ENCODE measurements at places on chromosomes 2 and 18. TPM values are rescaled to one million over a fixed set of nuclear protein-coding genes. Genes with fewer than 3 reads are reported as not detected.
A peak's percentile ranks its signal among the peaks of the same experiment; 100 is the strongest.

Gene C1QL2
- total RNA-seq, result 0.69 TPM

Gene CDH19
- not detected for total RNA-seq

Gene MYO5B
- total RNA-seq, result 19.1 TPM

Gene CTAGE1
- total RNA-seq, result not detected

Gene FOXD4L1
- not detected for total RNA-seq

Gene ANKRD62
- total RNA-seq, result not detected

Gene PARD3B
- total RNA-seq, result 3.5 TPM

Gene TET3
- 19.9 TPM for total RNA-seq

- H3K27ac ChIP-seq, result no peak overlapping the region
- H3K27me3 ChIP-seq, result no peaks in the 10 kb centered on the region
- H3K4me1 ChIP-seq, result peaks cover 9% of the 10 kb centered on the region
- no peaks in the 10 kb centered on the region for H3K36me3 ChIP-seq
These were observed 94.6 kb downstream of the PTH2R start for GRCh38 chr2:208501206-208501605.

DNA sequence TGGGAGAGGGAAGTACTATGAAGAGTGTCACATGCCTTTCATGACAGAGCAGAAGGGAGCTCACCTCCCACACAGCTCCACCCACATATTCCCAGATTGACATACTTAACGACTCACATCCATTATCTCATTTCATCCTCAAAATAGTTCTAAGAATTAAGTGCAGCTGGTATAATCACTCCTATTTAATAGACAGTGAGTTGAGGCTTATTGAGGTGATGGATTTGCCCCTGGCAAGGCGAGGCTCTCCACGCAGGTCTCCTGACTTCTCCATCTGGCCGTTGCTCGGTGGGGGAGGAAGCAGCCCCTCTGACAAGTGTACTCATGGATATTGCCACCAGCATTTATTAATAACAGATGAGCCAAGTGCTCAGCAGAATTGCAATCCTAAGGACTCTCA is 81.4 kb downstream of the TGOLN2 start:
- no peaks in the 10 kb centered on the region for H3K36me3 ChIP-seq
- H3K4me3 ChIP-seq, result peak overlapping the region; percentile 15
- H3K27ac ChIP-seq, result peak overlapping the region; percentile 79
- H3K27me3 ChIP-seq, result no peaks in the 10 kb centered on the region
- peaks cover 82% of the 10 kb centered on the region for H3K4me1 ChIP-seq
- no peak for DNase-seq

DNA sequence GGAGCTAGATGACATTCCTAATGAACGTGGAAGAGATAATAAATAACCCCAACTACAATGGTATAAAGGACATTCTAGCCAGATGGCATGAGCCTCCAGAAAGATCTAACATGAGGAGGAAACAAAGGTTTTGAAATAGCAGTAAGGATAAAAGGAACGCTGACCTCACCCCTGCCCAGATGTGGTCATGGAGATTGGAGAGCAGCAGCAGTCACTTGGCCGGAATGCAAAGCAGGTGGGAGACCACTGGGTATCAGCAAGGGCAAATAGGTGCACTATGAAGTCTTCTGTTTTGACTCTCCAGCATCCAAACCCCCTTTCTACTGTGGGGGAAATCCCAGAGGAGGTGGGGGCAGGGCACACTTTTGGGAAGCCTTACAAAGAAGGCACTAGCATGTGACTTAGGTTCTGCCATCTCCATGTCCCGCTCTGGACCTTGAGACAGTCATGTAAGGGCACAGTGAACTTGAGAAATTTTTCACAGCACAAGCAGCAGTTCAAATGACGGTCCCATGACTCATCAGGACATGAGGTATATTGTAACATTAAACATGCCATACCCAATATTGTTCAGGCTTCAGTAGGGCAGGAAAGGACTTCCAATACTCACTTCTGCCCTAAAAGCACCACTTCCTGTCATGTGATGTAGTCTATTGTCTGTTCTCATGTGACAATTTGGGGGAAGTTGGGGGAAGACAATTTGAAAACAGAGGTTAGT is 55.2 kb downstream of the METTL4 start:
- peaks cover 6% of the 10 kb centered on the region for H3K4me1 ChIP-seq
- no peak overlapping the region for H3K4me3 ChIP-seq
- no peak overlapping the region for H3K27ac ChIP-seq
- DNase-seq, result no peak
- no peaks in the 10 kb centered on the region for H3K27me3 ChIP-seq
- H3K36me3 ChIP-seq, result no peaks in the 10 kb centered on the region

DNA sequence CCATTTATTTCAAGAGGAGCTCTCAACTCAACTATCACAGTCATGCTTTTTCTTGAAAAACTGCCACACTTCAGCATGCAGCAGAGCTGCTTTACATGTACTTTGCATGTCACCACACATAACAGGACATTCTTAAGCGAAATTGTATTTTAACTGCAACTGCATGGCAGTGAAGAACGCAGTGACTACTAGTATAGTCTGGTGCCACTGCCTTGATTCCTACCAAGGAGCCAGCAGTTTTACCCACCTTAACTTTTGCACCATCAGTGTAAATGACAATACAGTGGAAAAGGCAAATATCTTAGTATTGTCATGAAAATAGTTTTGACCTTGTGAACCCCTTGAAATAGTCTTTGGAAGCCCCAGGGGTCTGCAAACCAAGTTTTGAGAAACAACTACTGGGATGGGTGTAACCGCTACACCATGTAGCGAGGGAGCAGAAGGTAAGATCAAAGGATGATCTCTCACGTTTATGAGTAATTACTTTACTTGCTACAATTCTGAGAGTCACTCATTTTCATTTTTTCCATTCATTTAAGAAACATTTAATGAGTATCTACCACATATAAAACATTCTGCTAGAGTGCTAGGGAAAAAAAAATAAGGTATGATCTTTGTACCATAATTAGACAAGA is 32.3 kb upstream of the MPP4 start:
- no peak overlapping the region for H3K27ac ChIP-seq
- H3K4me1 ChIP-seq, result no peaks in the 10 kb centered on the region
- no peak overlapping the region for H3K4me3 ChIP-seq
- DNase-seq, result no peak
- peaks cover 11% of the 10 kb centered on the region for H3K36me3 ChIP-seq
- H3K27me3 ChIP-seq, result no peaks in the 10 kb centered on the region

DNA sequence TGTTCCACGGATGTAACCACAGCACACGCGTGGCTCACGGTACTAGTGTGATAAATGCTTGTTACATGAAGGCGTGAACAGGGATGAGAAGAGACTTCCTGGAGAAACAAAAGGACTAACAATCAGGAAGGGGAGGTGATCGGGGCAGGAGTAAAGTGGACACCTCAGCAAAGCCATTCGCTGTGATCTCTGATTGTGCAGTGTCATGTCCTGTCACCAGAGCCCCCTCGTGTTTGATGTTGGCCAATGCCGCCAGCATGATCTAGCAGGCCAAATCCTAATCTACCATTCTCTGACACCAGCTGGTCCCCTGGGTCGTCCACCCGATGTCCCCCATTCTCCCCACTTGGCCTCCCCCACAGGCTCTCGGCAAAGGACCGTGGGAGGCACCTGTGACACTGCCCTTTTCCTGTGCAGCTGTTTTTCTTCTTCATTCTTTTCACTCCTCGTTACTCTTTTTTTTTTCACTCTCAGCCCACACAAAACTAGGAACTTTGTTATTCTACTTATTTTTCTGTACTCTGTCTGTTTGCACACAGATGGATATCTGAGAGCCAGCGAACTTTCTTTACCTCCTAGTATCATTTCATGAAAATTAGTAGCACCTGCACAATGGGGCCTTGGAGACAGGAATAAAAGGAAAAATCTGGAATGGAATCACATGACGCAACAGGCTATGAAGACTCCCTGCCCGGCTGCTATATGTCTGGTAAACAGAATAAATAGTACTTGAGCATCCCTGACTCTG is 146.8 kb downstream of the TGIF1 start:
- no peak for DNase-seq
- H3K27ac ChIP-seq, result peak overlapping the region; percentile 72
- no peak overlapping the region for H3K4me3 ChIP-seq

- no peak overlapping the region for H3K4me3 ChIP-seq
- no peaks in the 10 kb centered on the region for H3K27me3 ChIP-seq
- no peak overlapping the region for H3K27ac ChIP-seq
These were observed 57.4 kb upstream of the GLI2 start for GRCh38 chr2:120678251-120678650.

DNA sequence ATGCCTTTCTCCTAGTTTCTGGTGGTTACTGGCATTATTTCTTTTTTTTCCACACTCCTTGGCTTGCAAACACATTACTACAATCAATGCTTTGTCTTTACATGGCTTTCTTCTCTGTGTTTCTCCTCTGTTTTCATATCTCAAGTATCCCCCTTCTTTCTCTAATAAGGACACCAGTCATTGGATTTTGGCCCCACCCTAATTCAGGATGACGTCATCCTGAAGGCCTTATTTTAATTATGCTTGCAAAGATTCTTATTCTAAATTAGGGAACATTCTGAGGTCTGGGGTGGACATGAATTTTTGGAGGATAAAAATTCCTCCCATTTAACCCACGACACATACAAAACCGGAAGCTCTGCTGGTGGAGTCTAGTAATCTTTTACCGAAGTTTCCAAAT is 1556.6 kb downstream of the DPP10 start:
- no peaks in the 10 kb centered on the region for H3K27me3 ChIP-seq
- no peaks in the 10 kb centered on the region for H3K36me3 ChIP-seq
- H3K4me1 ChIP-seq, result no peaks in the 10 kb centered on the region
- no peak overlapping the region for H3K4me3 ChIP-seq

GRCh38 chr2:158725441-158725891 is 69.7 kb upstream of the DAPL1 start:
- H3K36me3 ChIP-seq, result no peaks in the 10 kb centered on the region
- H3K27ac ChIP-seq, result no peak overlapping the region
- no peaks in the 10 kb centered on the region for H3K4me1 ChIP-seq
- no peaks in the 10 kb centered on the region for H3K27me3 ChIP-seq
- H3K4me3 ChIP-seq, result no peak overlapping the region

- DNase-seq, result no peak
- H3K27me3 ChIP-seq, result no peaks in the 10 kb centered on the region
- H3K4me1 ChIP-seq, result no peaks in the 10 kb centered on the region
- no peaks in the 10 kb centered on the region for H3K36me3 ChIP-seq
These were observed 65.9 kb upstream of the SLC16A14 start for GRCh38 chr2:230134496-230135129.

DNA sequence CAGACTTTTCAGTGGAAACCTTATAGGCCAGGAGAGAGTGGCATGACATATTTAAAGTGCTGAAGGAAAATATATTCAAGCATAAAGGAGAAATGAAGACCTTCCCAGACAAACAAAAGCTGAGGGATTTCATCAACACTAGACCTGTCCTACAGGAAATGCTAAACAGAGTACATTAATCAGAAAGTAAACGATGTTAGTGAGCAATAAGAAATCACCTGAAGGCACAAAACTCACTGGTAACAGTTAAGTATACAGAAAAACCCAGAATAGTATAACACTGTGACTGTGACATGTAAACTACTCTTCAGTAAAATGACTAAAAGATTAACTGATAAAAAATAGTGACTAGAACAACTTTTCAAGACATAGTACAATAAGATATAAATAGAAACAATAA is 87.4 kb downstream of the ATP8B1 start:
- H3K27ac ChIP-seq, result no peak overlapping the region
- no peaks in the 10 kb centered on the region for H3K27me3 ChIP-seq
- H3K4me3 ChIP-seq, result no peak overlapping the region
- H3K36me3 ChIP-seq, result no peaks in the 10 kb centered on the region

- no peak overlapping the region for H3K27ac ChIP-seq
- no peaks in the 10 kb centered on the region for H3K36me3 ChIP-seq
- H3K4me3 ChIP-seq, result no peak overlapping the region
- no peaks in the 10 kb centered on the region for H3K27me3 ChIP-seq
- H3K4me1 ChIP-seq, result no peaks in the 10 kb centered on the region
- DNase-seq, result no peak
These were observed 77.7 kb downstream of the TRIM43 start for GRCh38 chr2:95669441-95669991.
